ENCODE measurements at places on chromosomes 13 and 19.

GRCh38 chr19:10866495-10866894, 4.9 kb upstream of the CARM1 start:
- DNase-seq, result no peak

- peak; percentile 76 for DNase-seq
Measured at GRCh38 chr19:11339254-11340098, at the start of gene RAB3D. Gene RAB3D (minus strand): TSS chr19:11339657. CDS start chr19:11337399, 2,258 bp downstream.

- DNase-seq, result no peak
Measured at GRCh38 chr13:72029981-72030380, 163.0 kb upstream of the DACH1 start.

- no peak for DNase-seq
Measured at GRCh38 chr13:109012115-109012514, 382.7 kb downstream of the MYO16 start.

DNA sequence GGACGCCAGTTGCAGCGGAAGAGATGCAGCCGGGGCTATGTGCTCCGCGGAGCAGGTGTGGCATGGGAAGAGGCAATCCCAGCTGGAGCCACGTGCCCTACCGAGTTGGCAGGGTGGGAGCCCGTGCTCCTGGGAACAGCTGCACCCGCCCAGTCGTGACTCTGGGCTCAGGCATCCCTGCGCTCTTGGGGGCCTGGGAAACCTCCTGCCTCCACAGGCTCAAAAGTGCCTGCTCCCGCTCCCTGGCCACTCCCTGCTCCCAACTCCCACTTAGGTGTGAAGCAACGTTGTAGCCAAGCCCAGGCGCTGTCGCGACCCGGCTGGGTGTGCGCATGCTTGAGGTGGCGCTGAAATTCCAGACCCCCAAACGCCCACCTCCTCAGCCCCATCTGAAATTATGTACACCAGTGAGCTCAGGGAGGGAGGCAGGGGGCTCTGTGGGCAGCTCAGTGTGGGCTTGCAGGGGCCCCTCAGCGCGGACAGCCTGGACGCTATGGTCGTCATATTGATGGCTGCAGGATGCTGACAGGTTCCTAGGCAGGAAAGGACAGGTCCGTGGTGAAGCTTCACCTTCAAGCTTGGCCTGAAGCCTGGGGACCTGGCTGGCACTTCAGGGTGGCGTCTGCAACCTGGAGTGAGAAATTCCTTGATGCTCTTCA, 429.9 kb downstream of the SLITRK1 start:
- DNase-seq, result no peak

DNA sequence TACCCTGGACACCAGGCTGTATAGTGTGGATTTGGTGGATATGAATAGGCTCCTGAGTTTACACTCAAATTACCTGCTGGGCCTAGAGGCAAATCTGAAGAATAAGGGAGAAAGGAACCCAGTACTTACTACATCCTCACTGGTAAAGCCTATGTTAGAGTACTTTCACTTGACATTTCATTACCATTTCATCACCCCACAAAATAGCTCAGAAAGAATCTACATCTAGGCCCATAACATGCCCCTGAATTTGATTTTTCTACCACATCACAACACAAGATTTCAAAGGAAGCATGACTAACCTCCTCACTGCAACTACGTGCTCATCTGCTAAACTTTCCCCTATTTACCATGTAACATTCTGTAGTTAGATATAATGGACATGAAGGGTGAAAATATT, 43.3 kb downstream of the VWA8 start:
- DNase-seq, result no peak

GRCh38 chr13:55359067-55359466, 1781.7 kb upstream of the PRR20A start:
- DNase-seq, result no peak

DNA sequence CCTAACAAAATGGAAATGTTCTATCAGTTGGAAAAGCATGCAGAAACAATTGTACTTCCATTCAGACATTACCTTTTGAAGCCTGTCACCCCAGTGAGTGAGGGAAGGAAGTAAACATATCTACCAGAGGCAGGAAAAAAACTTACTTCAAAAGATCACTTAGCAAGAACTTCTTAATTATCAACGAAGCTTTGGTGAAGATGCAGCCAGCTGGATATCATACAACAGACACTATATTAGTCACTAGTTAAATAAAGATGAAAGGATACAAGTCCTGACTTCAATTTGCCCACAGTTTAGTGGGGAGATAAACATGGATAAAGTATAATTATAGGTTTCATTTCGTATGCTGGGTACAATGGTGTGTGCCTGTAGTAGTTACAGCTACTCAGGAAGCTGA, 148.8 kb downstream of the TNFRSF19 start:
- no peak for DNase-seq

DNA sequence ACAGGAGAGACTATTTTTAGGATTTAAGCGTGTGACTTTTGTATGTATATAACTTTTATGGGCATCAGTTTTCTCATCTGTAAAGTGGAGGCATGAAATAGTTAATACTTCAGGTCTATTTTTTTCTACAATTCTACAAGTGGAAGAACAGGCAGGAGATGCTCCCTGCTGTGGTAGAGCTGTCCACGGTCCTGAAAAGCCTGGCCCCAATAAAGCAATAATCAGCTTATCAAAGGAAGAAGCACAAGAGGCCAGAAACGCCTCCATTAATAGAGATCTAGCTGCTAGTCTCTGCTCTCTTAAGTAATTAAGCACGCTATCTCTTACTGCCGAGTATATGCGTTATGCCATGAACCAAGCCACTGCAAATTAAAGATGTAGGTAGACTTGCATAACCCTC, 28.0 kb upstream of the WASF3 start:
- no peak for DNase-seq

DNA sequence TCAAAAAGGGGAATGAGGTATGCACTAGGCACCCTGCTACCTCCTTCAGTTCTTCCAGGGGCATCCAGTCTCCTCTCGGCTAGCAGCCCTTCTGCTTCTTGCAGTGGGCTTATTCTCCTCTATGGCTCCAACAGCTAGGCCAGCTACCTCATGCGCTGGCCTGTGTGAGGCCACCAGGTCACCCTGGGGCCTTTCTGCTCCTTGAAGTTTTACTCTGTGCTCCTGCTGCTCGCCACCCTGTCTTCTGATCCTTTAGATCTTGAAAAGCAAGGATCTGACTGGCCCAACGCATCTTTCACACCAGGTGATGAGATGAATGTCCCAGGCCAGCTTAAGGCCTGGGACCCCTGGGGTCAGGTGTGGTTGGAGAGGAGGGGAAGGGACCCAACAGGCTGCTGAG, 66.2 kb downstream of the RUBCNL start:
- DNase-seq, result no peak

DNA sequence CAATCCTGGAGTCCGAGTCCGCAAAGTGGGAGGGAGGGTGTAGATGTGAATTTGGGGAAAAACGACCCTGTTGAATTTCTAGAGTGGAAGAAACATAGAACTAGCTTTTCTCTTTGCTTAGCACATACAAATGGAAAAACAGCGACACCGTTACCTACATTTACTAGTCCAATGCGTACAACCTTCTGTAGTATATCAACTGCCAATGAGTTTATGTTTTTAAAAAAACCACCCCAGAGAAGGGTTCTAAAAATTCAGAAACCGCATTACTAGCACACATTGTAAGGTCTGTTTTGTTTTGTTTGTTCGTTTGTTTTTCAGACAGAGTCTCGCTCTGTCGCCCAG, 332 bp upstream of the SUPT20H start:
- DNase-seq, result no peak

- no peak for DNase-seq
Measured at GRCh38 chr19:33374236-33374714, 766 bp downstream of the CEBPG start.

DNA sequence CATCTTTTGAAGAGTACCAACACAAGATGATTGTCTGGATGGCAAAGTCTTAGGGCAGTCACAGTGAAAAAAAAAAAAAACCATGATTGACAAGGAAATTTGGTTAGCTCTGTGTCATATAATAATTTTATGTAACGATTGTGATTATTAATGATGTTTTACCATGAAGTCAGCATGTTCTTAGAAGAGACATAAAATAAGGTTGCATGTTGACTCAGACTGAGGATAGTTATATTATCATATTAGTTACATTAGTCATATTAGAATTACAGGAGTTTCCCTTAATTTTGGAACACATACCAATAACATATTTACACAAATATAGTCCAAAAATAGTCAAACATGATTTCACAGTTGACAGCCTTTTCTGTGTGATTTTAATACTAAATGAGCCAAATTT, 5.7 kb downstream of the ZNF431 start:
- DNase-seq, result no peak

- peak; percentile 83 for DNase-seq
Measured at GRCh38 chr19:15463861-15464371, 428 bp downstream of the RASAL3 start.
